Activated CD8-positive, alpha-beta memory T cell treated with anti-CD3 and anti-CD28 coated beads, Interleukin-2, amount 10 ng/mL, durations not matched to agents 7 days and 5 days (primary cell): ENCODE measurements at places on chromosomes 1 and 21.

DNA sequence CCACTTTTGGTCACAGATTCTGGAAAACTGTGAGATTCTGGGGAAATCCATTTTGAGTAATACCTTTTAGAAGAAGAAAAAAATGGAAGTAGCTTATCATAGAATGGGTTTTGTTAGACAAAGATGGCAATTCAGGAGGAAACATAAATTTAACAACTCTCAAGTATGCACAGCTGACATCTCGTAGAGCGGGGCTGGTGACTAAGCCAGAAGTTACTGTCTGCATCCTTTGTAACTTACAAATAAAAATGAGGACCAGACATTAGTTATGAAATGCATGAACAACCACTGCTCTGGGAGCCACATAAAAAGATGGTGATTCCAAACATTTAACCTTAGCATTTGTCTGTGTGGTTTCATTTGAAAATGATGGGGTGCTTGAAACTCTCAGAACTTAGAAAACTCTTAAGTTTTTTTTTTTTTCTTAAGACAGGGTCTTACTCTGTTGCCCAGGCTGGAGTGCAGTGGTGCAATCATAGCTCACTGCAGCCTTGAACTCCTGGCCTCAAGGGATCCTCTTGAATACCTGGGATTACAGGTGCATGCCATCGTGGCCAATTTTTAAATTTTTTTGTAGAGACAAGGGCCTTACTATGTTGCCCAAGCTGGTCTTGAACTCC lies 49.2 kb upstream of the ATP5PO start:
- no peak for DNase-seq

GRCh38 chr1:40712997-40713396 lies 21.5 kb downstream of the NFYC start:
- DNase-seq, result peak; percentile 56

DNA sequence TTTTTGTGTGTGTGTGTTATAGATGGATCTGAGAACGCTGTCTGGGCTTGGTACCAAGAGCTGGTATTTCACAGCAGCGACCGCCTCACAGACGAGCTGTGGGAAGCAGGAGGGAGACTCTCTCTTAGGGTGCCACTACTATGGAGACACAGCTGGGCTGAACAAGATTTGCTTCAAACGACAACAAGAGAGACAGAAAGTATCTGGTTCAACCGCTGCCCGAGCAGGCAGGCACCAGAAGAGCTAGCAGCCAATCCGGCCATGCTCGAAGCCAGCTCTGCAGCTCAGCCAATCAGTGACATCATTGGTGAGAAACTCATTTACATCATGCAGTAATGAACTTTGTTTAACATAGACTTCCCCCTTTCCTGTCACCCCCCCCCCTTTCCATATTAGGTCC lies 341.3 kb downstream of the USP25 start:
- no peak for DNase-seq

GRCh38 chr1:234515821-234516241 lies 36.9 kb upstream of the TARBP1 start:
- DNase-seq, result no peak

DNA sequence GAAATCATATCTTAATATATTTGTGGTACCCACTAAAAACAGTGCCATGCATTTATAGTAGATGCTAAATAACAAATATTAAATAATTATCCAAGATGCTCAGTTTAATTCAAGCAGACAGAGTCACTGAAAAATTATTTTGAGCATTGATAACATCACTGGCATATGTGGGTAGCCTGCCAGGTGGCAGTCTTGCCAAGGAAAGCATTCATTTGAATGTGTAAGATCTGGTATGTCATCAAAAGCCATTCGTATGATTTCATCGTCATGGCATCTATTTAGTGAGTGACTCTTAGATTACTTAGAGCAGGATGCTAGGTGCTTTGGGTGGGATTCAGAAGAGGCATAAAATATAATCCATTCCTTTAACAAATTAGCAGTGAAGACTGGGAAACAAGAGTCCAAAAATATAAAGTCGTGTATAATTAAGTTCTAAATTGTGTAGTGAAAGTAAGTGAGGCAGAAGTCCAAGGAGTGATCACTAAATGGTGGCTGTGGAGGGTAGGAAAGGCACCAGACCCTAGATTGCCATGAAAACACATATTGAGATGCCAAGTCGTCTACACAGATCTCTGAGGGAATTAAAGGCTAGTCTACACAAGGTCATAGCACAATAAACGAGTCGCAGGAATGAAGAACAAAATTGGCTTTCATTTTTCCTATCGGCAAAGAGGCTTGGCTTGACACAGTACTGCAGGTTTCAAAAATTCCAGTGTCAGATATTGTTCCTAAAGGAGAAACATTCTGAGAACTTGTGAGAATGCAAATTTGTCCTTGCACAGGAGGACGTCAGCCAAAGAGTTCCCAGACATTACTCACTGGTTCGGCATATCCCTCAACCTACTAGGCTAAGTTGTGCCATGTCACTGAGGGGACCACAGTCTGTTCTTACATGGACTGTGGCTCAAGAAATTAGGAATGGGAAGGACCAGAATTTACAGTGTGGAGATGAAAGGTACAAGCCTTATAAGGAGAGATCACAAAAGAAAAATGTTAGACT lies 130.8 kb downstream of the LYPLAL1 start:
- DNase-seq, result no peak

GRCh38 chr1:234000557-234001041 lies 96.1 kb downstream of the SLC35F3 start:
- no peak for DNase-seq

GRCh38 chr1:16124377-16125087 lies 31.3 kb downstream of the EPHA2 start:
- no peak for DNase-seq

DNA sequence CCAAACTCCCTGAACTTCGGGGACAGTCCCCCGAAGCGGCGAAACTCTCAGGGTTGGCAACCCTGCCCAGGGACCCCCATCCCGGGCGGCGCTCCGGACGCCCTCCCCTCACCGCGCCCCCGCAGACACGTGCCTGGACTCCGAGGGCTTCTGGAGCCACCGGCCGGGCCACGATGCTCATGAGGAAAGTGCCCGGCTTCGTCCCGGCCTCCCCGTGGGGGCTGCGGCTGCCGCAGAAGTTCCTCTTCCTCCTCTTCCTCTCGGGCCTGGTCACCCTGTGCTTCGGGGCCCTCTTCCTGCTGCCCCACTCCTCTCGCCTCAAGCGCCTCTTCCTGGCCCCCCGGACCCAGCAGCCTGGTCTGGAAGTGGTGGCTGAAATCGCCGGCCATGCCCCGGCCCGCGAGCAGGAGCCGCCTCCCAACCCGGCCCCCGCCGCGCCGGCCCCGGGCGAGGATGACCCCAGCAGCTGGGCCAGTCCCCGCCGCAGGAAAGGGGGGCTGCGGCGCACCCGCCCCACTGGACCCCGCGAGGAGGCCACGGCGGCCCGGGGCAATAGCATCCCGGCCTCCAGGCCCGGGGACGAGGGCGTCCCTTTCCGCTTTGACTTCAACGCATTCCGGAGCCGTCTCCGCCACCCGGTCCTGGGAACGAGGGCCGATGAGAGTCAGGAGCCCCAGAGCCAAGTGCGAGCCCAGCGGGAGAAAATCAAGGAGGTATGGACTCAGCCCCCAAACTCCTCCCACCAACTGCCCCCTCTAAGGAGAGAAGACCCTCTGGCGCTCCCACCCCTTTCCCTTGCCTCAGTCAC lies 1.2 kb downstream of the MAN1C1 start:
- no peak for DNase-seq

DNA sequence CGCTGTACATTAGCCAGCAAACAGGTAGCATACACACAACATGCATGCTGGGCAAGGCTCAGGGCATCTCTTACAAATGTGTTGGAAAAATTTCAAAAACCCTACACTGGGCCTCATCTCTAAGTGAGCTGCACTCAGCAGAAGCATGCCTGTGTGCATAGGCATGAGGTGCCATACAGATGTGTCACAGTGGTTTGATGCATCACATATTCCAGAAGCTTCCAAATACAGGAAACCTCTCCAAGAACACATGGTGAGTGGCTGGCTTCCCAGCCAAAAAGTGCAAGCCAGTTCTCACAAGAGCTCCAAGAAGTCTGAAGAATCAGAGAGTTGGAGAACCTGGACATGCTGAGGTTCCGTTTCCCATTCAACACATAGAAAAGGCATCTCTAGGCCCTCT lies 58.3 kb downstream of the CD46 start:
- peak; percentile 28 for DNase-seq

- DNase-seq, result no peak
Measured at GRCh38 chr1:42877380-42877779, 31.0 kb downstream of the ZNF691 start.

DNA sequence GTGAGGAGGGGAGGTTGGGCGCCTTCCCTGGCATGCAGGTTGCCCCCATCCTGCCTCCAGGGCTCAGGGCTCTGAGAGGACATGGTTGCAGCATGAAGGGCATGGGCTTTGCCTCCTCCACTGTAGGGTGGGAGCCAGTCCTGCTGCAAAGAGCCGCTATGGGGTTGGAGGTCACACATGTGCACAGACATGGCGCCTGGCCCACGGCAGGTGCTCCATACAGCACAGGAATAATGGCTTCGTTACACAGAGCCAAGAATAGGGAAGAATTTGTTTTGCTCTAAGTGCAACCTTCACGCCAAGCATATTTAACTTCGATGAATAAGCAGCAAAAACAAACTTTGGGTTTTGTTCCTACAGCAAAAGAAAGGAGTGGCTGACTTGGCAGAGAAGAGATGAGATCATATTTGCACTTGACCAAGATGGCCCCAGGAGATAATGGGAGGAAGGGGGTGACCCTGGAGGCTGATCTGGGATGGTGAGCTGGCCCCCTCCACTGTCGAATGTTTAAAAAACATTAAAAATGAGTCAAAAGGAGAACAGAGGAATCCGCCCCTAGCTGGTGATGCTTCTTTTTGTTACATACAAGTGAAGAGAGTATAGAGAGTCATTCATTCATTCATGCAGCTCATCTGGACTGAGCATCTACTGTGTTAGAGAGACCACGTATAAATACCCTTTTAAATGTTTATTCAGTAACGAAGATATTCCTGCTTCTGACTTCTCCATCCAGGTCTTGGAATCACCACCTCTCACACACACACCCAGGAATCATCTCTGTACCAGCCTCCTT lies 12.4 kb upstream of the C2CD2 start:
- DNase-seq, result peak; percentile 29

DNA sequence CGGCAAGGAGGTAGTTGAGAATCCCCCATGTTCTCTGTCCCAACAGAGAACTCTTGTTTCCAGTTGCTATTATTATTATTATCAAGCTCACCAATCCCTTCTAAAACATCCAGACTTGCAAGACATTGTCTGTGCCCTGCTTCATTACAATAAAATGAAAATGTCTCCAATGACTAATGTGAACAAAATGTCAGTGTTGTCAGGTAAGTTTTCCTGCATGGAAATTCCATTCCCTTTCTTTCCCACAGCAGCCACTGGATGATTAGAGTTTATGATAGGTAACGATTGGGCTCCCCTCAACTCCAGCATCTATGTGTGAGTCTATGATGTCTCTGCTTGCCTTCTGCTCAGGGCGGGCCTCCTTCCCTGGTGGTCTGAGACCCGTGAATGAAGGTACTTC lies 8.9 kb upstream of the DYRK1A start:
- DNase-seq, result no peak

DNA sequence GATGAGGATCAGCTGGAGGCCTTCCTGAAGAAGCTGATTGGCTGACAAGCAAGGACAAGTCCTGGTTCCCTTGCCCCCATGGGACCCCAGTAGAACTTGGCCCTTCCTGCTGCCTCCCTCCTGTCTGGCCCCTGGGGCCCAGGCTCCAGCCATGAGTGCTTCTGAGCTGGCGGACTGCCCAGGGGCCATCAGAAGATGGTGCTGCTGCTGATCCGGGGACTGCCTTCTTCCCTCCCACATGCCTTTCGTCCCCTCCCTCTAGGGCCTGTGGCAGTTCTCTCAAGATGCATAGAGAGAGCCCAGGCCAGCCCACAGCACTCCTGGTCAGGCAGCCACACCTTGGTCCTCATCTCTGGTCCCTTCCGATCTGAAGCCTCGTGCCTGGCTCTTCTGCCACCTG lies 57.9 kb upstream of the PRKACB start:
- no peak for DNase-seq

DNA sequence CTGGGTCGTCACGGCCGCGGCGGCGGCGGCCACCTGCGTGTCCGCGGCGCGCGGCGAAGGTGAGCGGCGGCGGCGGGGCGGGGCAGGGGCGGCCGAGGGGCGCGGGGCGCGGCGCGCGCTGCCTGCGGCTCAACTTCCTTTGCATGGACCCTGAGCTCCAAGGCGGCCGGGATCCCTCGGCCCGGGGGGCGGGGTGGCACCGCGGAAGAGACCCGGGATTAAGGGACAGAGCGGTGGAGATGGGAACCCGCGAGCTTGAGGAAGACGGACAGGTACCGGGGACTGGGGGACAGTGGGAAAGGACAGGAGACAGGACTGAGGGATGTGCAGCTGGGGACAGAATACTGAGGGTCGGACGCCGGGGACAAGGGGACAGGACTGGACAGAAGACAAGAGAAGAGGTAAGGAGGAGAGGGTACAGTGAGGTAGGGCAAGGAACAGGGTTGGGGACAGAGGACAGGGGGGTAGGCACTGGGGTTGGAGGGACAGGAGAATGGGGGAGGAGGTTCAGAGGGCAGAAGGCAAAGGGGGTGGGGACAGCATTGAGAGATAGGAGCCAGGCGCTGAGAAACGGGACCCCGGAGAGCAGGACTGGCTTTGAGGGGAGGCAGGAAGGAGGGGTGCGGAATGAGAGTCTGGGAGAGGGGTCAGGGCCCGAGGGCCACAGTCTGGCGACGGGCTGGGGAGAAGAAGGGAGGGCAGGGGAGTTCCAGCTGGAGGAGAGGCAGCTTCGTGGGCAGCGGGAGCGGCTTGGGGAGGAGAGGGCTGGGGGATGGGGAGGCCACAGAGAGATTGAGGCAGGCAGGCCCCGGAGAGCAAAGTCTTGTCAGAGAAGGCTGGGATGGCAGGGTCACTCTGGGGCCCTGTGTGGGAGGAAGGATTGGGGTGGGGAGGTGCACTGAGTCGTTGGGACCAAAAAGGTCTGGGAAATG lies 648 bp downstream of the EPHA8 start:
- no peak for DNase-seq

DNA sequence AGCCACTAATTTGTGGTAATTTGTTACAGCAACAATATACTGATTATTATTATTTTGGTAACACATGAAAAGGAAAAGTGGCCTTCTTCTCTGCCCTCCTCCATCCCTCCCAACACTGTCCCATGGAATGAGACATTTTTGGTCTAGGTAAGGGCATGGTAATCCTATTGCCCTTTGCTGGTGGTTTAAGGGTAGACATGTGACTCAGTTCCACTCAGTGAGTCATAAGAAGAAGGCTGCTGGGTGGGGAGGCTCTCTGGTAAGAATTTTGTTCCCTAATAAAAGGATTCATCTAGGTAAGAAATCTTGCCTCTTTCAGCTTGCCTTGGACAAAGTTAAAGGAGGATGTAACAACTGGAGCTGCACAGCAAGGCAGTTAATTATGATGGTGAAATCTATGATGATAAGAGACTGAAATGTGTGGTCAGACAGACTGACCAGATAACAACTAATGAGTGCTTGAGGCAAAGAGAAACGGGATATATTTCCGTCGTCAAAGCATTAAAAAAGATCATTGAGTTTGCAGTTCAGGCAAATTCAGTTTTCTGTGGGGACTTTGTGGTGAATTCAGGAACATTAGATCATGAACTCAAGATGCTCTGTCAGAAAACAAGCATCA lies 232.0 kb upstream of the KCNK2 start:
- DNase-seq, result no peak

- DNase-seq, result no peak
Measured at GRCh38 chr1:232988572-232989040, 38.2 kb downstream of the NTPCR start.
